ENCODE measurements at places on chromosomes 6 and 20. TPM values are rescaled to one million over a fixed set of nuclear protein-coding genes. Genes with fewer than 3 reads are reported as not detected.

SERPINB6 gene
- total RNA-seq = 14.3 TPM

NKAIN2 gene
- not detected for total RNA-seq

SLC52A3 gene
- not detected for total RNA-seq

COL9A1 gene
- not detected for total RNA-seq

TBC1D7 gene
- total RNA-seq = 20.0 TPM

FNDC11 gene
- 0.57 TPM for total RNA-seq

PTCHD4 gene
- total RNA-seq = not detected

FAXC gene
- not detected for total RNA-seq

PNLDC1 gene
- total RNA-seq = 0.17 TPM

PI3 gene
- not detected for total RNA-seq

SAMD10 gene
- 17.2 TPM for total RNA-seq

STMND1 gene
- total RNA-seq = not detected

CSTF1 gene
- 61.8 TPM for total RNA-seq

CLIC5 gene
- 3.7 TPM for total RNA-seq

CCN5 gene
- not detected for total RNA-seq

E2F1 gene
- total RNA-seq = 69.8 TPM

NTSR1 gene
- total RNA-seq = 1.5 TPM

PFDN4 gene
- 27.7 TPM for total RNA-seq

GPSM3 gene
- total RNA-seq = 274 TPM

KIF25 gene
- total RNA-seq = not detected

BPI gene
- not detected for total RNA-seq

SULF2 gene
- total RNA-seq = 0.37 TPM

PPP1R3D gene
- total RNA-seq = 7.0 TPM

HLA-DRB5 gene
- total RNA-seq = 29.2 TPM

ZBTB12 gene
- 1.3 TPM for total RNA-seq

GSTA5 gene
- not detected for total RNA-seq

RSPO4 gene
- not detected for total RNA-seq

TAF11 gene
- total RNA-seq = 30.2 TPM

POU5F1 gene
- not detected for total RNA-seq

ZNF831 gene
- 10.4 TPM for total RNA-seq

CCND3 gene
- 520 TPM for total RNA-seq

FAM8A1 gene
- 10.7 TPM for total RNA-seq

JAG1 gene
- total RNA-seq = 0.15 TPM

All from activated CD4-positive, alpha-beta T cell treated with anti-CD3 and anti-CD28 coated beads, Interleukin-2, amount 10 ng/mL, durations not matched to agents 7 days and 5 days (primary cell).